ENCODE measurements at places on chromosomes 4 and X. TPM values are rescaled to one million over a fixed set of nuclear protein-coding genes. Genes with fewer than 3 reads are reported as not detected.

DNA sequence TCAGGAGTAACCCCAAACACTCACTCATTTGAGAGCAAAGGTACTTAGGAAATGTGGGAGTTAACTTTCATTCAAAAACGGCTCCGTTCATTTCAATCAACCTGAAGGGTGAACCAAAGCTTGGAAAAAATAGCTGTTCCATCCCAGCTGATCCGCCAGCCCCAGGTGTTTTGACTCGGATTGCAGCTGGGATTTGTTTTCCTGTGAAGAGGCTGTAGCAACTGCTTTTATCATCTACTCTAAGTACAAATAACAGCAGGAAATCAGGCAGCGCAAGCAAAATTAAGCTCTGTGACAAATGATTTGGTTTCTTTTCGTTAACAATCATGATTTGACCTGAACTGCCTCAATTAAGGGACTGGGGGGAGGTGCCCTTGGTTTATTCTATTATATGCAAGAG, 154.7 kb downstream of the BEND2 start:
- DNase-seq: no peak

Gene ACOX3
- total RNA-seq: 61.8 TPM

DNA sequence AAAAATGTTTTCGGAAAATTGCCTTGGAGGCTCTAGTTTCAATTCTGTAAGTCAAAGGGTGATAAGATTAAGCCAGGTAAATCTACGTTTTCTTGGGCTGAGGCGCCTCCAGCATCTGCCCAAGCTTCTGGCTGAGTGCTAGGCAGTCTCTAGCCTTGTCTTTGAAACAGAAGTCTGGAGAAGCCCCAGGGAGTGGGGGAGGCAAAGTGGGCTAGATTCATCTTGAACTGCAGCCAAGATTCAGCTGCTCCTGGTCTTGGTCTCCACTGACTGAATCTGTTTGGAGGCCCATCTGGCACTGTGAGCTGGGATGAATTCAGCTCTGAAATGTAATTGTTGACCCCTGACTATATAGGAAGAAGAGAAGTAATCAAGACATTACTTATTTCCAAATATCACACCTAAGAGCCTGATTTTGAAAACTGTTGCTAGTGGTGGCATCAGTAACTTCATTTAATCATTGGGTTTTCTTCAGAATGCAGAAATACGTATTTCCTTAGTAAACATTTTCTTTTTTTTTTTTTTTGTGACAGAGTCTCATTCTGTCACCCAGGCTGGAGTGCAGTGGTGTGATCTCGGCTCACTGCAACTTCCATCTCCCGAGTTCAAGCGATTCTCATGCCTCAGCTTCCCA, 187.3 kb upstream of the LEF1 start:
- no peak for DNase-seq

Gene LNX1
- 45.3 TPM for total RNA-seq

GRCh38 chr4:147318586-147318985, 162.3 kb upstream of the EDNRA start:
- no peak for DNase-seq

Gene NUDT10
- total RNA-seq: 0.79 TPM

DNA sequence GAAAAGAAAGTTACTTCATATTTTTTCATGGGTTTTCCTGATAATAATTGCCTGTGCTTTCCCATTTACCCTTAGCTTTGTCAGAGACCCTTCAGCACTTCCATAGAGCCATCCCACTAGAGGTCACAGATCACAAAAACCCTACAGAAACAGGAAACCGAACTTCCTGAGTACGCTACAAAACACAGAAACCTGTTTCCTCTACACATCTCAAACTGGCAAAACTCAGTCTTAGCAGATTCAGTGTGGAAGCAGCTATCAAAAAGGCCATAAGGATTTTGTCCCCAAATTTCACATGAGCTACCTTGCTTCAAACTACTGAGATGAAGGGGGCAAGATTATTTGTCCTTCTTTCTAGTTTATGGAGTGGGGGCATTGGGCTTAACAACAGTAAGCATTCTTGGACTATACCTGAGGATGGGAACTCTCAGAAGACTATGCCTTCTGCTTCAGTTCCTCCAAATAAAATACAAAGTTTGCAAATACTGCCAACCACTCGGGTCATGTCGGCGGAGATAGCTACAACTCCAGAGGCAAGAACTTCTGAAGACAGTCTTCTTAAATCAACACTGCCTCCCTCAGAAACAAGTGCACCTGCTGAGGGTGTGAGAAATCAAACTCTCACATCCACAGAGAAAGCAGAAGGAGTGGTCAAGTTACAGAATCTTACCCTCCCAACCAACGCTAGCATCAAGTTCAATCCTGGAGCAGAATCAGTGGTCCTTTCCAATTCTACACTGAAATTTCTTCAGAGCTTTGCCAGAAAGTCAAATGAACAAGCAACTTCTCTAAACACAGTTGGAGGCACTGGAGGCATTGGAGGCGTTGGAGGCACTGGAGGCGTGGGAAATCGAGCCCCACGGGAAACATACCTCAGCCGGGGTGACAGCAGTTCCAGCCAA, at the start of gene MMRN1:
Gene MMRN1 (plus strand): TSS at position 206 of the 902 bp plus-strand sequence. CDS start 118 bp downstream, at position 324.
- DNase-seq: no peak

DNA sequence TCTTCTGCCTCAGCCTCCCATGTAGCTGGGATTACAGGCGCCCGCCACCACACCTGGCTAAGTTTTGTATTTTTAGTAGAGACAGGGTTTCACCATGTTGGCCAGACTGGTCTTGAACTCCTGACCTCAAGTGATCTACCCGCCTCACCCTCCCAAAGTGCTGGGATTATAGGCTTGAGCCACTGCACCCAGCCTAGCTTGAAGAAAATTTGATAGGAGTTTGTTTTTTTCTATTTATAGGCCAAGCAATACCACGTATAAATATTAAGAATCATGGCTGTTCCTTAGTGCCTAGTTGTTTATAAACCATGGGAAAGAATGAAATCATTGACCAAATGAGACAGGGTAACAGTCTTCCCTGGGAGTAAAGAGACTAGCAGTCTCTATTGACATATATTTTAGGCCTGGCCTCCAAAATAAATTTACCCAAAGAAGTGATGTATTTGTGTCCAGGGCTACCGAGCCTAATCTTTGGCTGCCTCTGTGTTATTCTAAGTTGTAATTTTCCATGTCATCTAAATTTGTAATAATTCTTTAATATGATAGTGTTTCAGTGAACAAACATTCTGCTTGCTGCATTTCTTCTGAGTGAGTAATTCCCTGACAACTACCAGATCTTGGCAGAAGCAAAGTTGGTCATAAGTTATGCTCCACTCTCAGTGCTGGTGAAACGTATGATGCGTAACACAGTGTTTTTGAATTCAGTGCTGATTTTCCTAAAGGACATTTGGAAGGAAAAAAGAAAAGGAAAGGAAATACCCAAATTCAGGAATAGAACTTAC, 10.3 kb downstream of the PKD2 start:
- no peak for DNase-seq

Gene MCF2
- total RNA-seq: 0.63 TPM

GRCh38 chr4:8846826-8847225, 24.8 kb downstream of the HMX1 start:
- DNase-seq: no peak

Gene CXCL3
- total RNA-seq: not detected

DNA sequence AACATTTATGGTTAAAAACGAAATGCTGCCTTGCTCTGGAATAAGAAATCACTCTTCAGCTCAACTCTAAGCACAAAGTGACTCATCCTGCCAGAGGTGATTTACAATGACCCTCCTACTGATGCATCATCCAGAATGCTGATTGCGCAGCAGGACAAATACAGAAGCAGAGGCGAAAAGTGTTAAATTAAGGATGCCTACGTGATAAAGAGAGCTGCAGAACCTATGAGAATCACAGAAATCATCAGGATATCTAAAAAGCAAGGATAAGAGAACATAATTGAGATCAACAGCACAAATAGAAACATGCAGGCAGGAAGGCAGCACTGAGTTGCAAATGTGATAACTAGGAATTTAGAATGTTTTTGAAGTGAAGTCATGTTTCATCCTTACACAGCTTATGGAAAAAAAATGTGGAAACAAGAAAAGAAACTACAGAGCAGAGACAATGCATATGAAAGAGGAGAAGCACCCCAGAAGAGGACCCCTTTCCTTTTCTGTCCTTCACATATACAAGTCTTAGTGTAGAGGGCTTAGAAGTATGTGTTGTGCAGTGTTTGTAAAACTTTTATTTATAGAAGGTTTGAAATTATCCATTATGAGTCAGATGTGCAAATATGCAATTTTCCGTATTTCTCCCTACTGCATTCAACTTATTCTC, 188.4 kb downstream of the SLC7A11 start:
- no peak for DNase-seq

DNA sequence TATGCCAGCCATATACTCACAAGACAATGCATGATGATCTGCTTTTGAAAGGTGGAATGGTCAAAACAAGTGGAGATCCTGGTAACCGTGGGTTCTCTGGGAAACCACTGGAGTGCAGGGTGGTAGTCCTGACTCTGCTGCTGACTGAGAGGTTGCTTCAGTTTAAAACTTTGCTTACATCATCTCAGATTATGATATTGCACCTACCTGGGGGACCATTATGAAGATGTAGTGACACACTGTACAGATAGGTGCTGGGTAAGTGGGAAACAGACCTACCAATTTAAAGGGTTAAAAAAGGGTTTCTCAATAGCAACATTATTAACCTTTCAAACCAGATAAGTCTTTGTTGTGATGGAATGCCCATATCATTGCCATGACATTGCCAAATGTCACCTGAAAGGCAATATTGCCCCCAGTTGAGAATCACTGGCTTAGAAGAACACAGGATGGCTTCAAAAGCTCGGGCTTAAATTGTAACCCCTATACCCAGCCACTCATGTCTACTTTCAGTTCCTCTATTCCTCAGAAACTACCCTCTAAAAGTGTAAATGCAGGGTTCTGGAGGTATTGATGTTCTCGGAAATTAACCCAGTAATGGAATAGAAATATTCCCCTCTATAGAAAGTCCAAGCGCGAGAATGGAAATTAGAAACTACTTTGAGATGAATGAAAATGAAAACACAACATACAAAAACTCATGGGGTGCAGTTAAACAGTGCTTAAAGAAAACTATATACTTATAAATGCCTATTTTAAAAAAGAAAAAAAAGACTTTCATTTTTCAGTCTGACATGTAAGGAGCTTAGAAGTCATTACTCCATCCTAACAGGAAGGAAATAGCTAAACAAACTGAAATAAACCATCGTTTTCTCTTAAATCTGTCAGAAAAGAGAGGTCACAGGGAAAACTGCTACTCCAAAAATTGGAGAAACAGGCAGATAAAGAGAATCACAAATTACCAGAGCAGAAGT, 65.8 kb downstream of the ARHGEF6 start:
- DNase-seq: no peak

GRCh38 chr4:76429636-76430035, 5.4 kb upstream of the SHROOM3 start:
- DNase-seq: no peak

DNA sequence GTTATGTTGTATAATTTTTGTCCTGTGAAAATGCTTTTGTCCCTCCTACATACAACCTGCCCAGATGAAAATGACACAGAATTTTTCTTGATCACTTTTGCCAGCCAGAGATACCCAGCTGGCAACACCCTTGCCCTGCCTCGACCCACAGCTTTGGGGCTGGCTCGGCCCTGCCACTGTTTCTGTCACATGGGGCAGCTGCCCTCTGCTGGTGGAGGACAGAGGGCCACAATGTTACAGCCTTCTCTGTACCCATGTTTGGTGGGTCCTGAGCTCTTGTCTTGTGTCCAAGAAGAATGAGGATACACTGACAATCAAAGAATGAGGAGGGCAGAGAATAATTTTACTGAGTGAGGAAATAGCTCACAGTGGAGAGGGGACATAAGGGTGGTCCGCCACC, 31.1 kb downstream of the BMP15 start:
- DNase-seq: no peak

GRCh38 chr4:98369322-98369721, 108.1 kb downstream of the RAP1GDS1 start:
- DNase-seq: no peak

DNA sequence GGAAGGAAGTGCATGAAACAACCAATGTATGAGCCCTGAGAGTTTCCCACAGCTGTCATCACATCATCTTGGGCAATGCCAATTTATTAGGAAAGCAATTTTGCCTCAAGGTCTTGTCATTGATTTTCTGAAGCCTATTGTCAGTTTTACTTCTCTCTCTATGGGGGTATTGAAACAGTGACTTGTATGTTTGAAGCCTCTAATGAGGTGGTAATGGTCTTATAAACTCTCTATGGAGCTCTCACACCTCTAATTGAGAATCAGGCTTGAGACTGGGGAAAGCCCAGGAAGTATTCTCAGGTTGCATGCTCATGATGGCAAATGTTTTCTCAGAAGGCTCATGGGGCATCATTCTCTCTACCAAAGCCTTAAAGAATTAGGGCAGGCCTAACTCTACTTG, 308.2 kb upstream of the EMCN start:
- no peak for DNase-seq

Gene EXOC1L
- not detected for total RNA-seq

All from thyroid gland (tissue), 4 donors.